LHCN-M2 (cell line): ENCODE measurements at places on chromosomes 13 and 19.

- no peak for DNase-seq
Measured at GRCh38 chr13:58474581-58474980, 843.0 kb downstream of the PCDH17 start.

GRCh38 chr19:19480688-19481087 lies 34.7 kb downstream of the TSSK6 start:
- no peak for DNase-seq

DNA sequence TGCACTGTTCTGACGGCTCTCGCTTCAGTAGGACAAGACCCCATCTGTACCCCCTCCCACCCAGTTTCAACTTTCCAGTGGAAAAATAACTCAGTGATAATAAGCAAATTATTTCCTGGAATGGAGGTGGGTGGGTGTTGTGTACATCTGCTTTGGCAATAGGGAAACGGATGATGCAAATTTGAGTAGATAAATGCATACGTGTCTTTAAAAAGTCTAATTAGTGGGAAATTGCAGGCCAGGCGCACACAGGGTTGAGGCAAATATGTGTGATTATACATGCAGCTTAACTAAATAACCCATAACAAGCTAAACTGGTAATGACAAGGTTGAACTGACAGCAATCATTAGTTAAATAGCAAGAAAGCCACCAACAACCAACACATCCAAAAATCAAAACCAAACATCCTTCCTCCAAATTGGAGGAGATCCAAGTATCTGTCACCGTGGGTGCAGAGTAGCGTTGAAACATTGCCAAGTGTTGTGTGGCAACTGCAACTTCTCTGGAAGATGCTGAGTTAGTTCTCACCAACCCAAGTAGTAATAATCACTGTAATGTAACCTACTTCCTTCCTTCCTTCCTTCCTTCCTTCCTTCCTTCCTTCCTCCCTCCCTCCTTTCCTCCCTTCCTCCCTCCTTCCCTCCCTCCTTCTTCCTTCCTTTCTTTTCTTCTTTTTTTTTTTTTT lies 54.6 kb downstream of the TRPM4 start:
- peak; percentile 29 for DNase-seq

DNA sequence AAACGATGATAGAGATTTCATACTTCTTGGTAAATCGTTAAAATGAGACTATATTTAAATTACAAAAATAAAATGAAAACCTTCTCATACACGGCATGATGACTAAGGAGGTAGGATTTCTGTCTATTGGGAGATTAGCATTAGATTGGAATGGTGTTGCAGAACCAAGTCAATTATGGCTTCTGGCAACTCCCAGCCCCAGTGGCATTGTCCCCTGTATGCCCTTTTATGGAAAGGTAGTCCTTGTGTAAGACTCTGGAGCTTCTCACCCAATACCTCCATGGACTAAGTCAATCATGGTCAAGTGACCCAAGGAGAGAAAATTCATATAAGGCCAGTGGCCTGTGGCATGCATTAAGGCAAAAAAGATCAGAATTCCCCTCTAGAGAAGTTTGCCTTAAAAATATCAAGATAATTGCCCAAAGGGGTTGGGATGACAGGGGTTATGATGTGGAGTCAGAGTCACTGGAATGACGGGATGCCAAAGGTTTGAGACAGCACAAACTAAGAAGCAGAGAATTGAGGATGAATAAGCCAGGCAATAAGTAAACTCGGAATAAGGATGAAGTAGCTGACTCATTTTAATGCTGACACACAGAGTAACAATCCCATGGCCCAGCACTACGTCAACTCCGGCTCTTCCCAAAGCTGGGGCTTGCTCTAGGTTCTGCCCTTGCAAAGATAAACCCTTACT lies 57.8 kb upstream of the POSTN start:
- DNase-seq: peak; percentile 90

DNA sequence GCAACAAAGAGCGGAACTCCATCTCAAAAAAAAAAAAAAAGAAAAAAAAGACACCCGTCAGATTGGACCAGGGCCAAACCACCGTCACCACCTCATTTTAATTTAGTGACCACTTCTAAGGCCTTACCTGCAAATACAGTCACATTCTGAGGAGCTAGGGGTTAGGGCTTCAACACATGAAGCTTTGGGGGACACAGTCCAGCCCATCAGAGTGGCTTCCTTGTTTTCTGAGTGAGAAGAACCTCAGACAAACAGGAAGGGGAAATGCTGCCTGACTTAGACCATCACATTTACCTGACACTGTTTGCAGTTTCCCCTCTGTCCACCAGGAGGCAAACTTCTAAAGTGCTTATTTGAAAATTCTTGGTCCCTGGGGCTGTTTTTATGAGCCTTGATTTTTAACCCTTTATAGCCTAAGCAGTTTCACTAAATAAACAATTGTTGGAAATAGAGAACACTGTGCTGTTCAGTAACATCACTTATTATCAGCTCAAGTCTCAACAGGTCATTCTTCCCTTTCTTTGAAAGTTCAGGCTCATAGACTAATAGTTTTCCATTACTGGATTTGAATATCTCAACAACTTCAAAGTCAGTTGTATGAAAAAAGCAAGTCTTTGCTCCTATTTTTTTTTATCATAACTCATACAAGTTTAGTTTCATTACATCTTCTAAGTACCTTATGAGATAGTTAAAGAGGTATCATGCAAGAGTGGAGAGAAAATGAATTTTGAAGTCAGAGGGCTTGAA lies 74.9 kb upstream of the WASF3 start:
- peak; percentile 78 for DNase-seq

DNA sequence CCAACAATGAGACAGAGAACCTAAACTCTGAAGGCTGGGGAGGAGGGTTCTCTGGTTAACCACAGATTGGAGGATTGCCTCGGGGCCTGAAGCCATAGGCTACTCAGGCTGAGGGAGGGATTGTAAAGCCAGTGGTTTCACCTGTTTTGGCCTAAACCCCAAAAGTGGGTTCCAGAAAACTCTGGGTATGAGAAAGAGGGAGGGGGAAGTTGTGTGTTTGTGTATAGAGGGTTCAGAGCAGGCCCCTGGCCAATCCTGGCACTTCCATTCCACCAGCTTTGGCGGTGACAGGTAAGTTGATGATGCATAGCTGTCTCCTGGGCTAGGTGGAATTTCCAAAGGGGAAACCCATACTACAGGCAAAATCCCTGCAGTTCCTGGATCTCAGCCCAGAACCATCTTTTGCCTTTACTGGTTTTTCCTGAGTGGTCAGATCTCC lies 13.5 kb upstream of the CCDC97 start:
- peak; percentile 11 for DNase-seq

GRCh38 chr13:43339805-43340550 lies 316.6 kb downstream of the DNAJC15 start:
- no peak for DNase-seq

- no peak for DNase-seq
Measured at GRCh38 chr19:30577551-30578105, 205.4 kb downstream of the ZNF536 start.

GRCh38 chr19:18128044-18128443 lies 24.9 kb upstream of the PIK3R2 start:
- DNase-seq: peak; percentile 41

DNA sequence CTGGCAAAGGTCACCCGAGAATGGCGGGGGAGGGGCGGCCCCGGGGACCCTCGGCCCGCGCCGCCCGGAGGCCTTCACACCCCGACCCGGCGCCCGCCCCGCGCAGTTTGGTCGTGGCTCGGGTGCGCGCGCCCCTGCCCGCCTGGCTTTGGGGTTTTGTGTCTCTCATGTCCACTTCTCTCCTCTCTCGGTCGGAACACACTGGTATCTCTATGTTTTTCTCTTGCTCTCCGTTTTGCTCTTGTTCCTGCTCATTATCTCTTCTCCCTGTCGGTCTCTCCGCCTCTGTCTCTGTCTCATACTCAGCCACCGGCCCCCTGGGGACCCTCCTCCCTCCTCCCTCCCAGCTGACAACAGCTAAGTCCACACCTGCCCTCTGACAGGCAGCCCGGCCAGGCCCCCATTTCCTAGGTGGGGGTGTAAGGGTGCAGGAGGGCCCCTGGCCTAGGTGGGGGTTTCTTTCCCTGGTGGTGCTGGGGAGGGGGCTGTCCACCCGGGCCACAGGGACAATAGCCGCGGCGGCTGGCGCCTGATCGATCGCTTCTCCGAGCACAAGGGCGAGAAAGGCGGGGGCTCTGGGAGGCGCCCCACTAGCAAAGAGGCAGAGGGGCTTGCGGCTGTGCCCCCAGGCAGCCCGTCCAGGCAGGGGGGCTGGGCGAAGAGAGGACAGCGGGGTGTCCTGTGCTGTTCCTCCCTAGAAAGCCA lies 2.3 kb downstream of the ONECUT3 start:
- no peak for DNase-seq

GRCh38 chr13:59856281-59856810 lies 307.4 kb downstream of the DIAPH3 start:
- no peak for DNase-seq

- DNase-seq: no peak
Measured at GRCh38 chr19:50658441-50659317, 9.4 kb downstream of the C19orf81 start.
